Activated CD4-positive, alpha-beta T cell treated with anti-CD3 and anti-CD28 coated beads, Interleukin-2, amount 10 ng/mL, durations not matched to agents 7 days and 5 days (primary cell): ENCODE measurements at places on chromosomes 1 and 21. TPM values are rescaled to one million over a fixed set of nuclear protein-coding genes. Genes with fewer than 3 reads are reported as not detected.

Gene RGSL1
- not detected for total RNA-seq

Gene AHCYL1
- total RNA-seq: 50.4 TPM

Gene RHD
- not detected for total RNA-seq

Gene GPR37L1
- total RNA-seq: not detected

Gene FTCD
- total RNA-seq: not detected

Gene NBPF20
- total RNA-seq: 0.62 TPM

Gene UBL4B
- not detected for total RNA-seq

Gene THEM4
- total RNA-seq: 34.0 TPM

Gene PRMT2
- total RNA-seq: 137 TPM

Gene OR2L8
- total RNA-seq: 0.29 TPM

Gene CZIB
- total RNA-seq: 54.0 TPM
